ENCODE measurements at places on chromosomes 5 and 9.

DNA sequence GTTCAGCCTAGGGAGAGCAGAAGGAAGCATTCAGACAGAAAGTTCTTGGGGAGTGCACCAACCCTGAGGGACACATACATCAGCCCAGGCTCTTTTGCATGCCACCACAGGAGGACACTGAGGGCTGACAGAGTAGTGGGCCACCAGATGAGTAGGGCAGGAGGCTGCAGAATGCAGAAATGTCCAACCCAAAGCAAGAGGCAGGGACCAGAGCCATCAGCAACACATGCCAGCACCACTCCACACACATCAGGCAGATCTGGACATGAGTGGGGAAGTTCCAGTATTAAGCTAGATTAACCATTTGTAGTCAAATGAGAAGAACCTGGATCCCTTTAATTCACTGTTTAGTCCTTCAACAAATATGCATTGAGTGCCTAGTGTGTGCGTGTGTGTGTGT, 35.7 kb upstream of the OTULINL start:
- DNase-seq: no peak

DNA sequence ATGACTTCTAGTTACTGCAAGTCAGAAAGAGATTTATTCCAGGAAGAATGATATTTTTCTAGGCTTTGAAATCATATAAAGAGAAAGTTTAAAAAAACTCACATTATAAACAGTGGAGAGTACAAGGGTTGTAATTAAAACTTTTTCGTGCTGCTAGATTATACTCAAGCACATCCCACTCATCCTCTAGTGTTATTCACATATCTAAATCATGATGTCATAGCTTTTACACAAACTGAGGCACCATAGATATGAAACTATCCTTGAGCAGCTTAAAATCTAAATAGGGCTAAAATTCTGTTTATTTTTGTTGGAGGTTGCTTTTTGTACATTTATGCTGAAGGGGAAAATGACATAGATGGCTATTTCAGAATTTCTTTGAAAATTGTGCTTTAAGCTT, 30.0 kb downstream of the TENT2 start:
- no peak for DNase-seq

DNA sequence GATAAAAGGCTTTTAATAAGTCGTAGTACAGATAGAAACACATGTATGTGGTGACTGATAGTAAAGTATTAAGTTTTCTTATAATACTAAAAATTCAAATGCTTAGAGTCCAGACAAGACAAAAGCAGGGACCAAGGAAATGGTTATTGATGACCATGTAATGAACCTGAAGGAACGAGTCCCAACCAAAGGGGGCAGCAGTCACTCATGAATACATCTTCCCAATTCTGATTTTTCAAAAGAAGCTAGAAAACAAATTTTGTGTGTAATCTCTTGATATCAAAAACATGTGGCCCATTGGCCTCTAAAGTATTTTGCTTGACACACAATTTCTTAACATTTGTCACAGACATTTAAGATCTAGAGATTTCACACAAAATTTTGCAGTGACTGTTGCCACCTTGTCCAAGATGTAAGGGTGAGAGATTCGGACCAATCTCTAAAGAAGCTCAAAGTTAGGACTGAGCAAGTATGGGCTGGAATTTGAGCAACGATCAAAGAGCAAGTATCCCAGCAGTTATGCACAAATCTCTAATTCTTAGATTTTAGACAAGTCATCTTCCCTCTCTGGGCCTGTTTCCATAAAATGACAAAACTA, 66.8 kb downstream of the ARL15 start:
- peak; percentile 44 for DNase-seq

GRCh38 chr5:170434966-170435605, 45.9 kb upstream of the KCNMB1 start:
- no peak for DNase-seq

- DNase-seq: no peak
Observed at GRCh38 chr9:90616806-90617205, 25.8 kb downstream of the DIRAS2 start.

DNA sequence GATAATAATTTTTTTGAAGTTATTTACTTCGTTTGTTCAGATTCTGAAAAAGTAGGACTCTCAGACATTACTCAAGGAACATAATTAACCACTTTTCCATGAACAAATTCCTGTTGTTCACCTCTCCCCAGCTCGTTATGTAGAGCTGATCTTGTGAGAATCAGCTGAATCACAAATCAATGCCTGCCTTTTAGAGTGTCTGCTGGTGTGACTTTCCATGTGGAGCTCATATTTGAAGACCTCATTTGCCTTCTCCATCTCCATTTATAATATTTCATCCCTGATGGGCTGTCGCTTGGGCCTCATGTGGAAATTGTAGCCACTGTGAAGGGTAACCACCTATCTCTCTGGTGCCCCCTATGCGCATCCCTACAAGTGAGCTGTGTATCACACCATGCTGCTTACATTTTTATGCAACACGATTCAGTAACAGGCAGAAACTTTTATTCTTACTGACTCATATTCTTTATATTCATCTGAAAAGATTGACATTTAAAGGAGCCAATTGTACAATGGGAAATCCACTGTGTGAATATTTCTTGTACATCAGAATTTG, 111.3 kb downstream of the STK32A start:
- no peak for DNase-seq

- DNase-seq: no peak
Observed at GRCh38 chr9:121735793-121736770, 84.6 kb downstream of the DAB2IP start.

DNA sequence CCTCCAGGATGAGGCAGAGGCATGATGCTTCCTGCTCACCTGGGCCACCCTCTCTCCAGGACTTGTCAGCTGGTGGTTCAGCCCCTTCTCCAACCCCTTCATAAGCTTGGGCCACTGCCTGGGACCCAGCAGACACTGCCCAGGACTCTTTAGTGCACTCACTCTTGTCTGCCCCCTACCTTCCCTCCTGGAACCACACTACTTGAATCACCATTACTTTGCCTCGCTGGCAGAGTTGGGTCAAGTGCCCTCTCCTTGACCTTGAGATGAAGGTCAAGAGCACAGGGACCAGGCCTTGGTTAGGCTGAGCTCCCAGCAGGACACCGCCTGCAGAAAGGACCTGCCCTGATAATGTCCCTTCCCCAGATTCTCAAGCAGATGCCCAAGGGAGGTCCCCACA, 8.5 kb upstream of the ENDOG start:
- no peak for DNase-seq

DNA sequence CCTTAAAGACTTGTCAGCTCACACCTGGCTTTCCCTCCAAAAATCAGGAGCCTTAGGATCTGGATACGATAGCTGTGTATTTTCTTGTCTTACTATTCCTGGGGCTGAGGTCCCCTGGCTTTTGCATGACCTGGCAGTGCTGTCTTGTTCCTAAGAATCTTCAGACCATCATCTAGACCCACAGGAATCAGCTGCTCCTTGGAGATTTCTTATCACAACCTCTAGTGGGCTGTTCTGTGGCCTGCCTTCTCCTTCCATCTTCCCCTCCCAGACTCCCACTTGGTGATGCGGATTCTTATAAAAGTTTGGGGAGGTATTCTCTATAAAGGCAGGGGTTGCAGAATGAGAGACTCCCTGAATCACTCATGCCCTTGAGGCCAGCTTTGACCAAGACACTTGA, 21.4 kb downstream of the LCP2 start:
- no peak for DNase-seq

DNA sequence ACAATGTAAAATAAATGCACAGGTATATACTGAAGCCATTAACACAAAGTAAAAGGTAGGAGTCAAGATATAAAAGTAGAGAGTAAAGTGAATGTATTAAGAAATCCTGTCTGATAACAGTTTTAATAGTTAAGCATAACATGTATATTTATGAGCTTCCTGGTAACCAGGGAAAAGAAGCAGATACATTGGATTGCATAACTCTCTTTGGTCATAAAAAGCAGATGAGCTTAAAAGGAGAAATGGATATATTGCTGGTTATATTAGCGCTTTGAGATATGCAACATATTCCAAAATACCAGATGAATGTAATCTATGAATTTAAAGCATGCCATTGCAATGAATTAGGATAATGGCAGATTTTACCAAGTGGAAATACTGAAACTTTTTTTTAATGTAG, 6.2 kb upstream of the TNFSF8 start:
- DNase-seq: no peak

DNA sequence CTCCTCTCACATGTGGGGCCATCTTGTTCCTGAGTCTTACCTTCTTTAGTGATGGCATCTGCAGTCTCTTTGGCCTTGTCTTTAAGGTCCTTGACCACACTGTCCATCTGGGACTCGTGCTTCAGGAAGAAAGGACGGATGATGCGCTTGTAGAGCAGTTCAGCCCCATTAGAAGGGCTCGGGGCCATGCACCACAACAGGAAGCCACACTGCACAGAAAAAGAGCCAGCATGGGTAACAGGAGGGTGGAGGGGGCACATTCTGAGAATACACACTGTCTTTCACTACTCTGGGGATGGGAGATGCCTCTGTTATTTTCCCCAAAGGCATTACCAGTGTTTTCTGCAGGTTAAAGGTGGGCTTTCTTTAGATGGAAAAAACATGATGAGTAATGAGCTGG, 25.9 kb downstream of the SRP19 start:
- no peak for DNase-seq

GRCh38 chr5:81922854-81923279, 49.0 kb upstream of the ATG10 start:
- DNase-seq: no peak

GRCh38 chr5:159100782-159101646, 1.3 kb upstream of the EBF1 start:
- DNase-seq: no peak

DNA sequence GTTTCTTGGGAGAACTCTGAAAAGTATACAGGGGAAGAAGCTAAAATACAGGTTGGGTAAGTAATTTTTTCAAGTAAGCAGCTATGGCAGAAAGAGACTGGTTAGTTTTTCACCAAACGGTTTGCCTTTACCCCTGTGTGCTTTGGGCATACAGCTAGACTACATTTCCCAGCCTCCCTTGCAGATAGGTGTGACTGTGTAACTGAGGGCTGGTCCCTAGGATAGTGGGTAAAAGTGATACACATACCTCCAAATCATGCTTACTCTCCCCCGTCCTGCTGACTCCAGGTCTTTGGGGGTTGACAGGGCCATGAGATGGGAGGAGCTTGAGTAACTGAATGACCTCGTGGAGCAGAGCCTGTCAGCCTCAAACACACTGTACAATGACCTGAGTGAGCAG, 208.6 kb upstream of the GDNF start:
- no peak for DNase-seq

DNA sequence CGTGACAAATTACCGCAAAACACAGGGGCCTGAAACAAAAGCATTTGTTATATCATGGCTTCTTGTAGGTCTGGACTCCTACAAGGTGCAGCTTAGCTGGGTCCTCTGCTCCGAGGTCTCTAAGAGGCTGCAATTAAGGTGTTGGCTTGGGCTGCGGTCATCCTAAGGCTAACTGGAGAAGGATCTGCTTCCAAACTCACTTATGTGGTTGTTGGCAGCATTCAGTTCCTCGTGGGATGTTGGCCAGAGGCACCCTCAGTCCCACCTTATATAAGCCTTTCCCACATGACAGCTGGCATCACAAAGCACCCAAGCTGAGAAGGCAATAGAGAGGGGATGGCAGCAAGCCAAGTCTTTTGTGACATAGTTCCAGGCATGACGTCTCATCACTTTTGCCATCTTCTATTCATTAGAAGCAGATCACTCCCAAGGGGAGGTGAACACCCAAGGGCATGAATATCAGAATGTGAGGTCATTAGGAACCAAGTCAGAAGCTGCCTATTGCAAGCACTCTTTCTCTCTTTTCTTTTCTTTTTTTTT, 47.9 kb upstream of the ZBTB43 start:
- peak; percentile 45 for DNase-seq

DNA sequence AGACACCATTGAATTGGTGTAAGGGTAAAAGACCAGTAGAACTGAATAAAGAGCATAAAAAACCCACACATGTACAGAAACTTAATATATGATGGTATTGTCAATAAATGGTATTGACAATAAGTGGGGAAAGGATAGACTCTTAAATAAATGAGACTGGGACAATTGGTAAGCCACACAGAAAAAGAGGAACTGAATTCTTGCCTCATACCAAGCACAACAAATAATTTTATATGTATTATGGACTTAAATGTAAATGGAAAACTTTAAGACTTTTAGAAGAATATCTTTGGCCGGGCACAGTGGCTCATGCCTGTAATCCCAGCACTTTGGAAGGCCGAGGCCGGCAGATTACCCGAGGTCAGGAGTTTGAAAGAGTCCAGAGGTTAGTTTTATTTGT, 37.9 kb upstream of the PPP2CA start:
- no peak for DNase-seq

- DNase-seq: no peak
Observed at GRCh38 chr9:32955655-32956478, 45.6 kb downstream of the APTX start.

DNA sequence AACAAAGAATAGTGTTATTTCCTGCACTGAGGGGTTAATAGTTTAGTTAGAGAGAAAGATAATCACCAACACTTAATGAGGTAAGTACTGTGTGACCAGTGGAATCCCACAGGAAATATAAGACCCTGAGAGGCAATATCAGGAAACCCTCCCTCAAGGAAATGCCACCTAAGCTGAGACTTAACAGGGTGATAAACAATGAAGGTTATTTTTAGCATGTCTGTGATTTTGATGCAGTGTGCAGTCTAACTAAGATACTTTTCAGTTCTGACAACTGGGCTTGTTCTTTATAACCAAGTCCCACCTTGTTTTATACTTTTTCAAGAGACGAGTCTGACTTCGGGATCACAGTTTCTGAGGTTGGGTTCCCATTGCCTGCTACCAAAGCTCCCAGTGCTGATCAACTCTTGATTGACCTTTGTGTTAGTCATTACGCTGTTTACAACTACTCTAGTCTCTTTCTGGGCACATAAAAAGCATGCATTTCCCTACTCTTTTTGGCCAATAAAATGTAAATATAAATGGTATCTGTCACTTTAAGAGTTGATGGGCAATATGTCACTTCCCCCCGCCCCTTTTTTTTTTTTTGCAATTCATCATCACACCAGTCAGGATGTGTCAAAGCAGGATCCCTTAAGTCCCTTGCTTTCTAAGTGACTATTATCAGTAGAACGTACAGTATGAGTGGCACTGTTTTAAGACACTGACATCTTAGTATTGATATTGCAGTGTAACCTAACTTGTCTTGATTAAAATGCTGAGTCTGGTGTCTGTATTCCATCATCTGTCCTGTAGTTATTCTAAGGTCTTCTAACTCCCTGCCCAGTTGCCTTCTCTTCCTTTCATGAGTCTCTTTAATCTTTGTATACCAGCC, 31.4 kb downstream of the C6 start:
- DNase-seq: no peak

GRCh38 chr5:135103575-135103853, 69.5 kb upstream of the PITX1 start:
- no peak for DNase-seq

- DNase-seq: no peak
Observed at GRCh38 chr9:130634191-130634768, 30.1 kb upstream of the PRDM12 start.

- no peak for DNase-seq
Observed at GRCh38 chr9:86516564-86516963, 162.4 kb upstream of the TUT7 start.

DNA sequence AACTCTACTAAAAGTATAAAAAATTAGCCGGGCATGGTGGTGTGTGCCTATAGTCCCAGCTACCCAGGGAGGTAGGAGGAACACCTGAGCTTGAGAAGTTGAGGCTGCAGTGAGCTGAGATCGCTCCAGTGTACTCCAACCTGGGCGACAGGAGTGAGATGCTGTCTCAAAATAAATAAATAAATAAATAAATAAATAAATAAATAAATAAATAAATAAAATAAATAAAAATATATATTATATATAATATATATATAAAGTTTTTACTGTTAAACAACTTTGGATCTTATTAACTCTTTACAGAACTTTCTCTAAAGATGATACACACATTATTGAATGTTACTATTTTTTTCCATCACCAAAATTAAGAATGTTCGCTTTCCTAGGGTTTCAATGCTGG, 38.4 kb downstream of the HMGCR start:
- no peak for DNase-seq

Measured in NCI-H446 (cell line).